HFFc6 (cell line): ENCODE measurements at places on chromosomes 11 and 22.

- no peak for DNase-seq
Measured at GRCh38 chr11:66580803-66581202, 12.1 kb downstream of the CCDC87 start.

DNA sequence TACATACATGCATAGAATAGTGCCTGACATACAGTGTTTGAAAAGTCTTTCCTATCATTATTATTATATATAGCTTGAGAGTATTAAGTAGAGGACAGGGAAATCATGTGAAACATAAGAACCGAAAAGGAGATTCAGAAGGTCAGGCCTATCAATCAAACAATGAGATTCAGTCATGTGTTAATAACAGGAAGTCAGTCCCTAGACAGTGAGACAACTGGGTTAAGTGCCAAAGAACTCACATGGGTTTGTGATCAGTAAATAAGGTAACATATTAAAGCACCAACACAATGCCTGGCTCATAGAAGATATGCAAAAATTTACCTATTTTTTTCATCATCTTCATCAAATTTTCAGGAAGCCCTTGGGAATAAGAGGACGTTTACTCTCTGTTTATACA lies 174.3 kb upstream of the FAT3 start:
- DNase-seq = no peak

- peak; percentile 43 for DNase-seq
Measured at GRCh38 chr11:29343465-29344333, 673.1 kb downstream of the KCNA4 start.

DNA sequence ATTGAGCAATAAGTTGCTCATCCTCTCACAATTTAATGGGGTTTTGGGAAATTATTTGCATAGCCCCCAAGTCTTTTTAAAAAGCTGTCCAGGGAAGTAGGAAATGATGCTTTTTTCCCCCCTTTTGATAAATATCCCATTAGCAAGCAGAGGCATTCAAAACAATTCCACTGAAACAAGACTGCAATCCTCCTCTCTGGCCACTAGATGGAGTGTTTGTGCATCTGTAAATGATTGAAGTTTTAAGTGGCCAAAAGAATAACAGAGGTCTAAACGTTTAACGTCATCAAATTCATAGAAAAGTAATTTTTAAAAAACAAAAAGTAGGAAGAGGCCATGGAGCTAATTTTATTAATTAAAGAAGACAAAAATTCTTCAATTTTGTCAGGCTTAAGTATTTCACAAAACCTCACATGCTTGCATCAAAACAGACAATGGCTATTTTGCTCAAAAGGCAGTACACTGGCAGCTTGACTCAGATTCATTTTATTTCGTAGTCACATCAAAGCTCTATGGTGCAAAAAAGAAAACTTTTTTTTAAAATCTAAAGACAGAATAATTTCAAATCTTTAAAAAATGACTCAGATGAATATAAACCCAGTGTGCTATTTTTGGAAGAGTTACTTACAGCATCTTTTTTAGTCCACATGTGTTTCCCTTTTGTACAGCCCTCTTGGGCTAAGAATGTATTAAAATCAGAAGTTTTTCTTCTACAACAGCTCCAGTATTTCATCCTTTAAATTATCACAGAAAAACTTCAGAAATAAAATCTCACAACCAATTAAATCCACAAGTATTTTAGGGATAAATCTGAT lies 17.8 kb downstream of the CHORDC1 start:
- DNase-seq = peak; percentile 47

DNA sequence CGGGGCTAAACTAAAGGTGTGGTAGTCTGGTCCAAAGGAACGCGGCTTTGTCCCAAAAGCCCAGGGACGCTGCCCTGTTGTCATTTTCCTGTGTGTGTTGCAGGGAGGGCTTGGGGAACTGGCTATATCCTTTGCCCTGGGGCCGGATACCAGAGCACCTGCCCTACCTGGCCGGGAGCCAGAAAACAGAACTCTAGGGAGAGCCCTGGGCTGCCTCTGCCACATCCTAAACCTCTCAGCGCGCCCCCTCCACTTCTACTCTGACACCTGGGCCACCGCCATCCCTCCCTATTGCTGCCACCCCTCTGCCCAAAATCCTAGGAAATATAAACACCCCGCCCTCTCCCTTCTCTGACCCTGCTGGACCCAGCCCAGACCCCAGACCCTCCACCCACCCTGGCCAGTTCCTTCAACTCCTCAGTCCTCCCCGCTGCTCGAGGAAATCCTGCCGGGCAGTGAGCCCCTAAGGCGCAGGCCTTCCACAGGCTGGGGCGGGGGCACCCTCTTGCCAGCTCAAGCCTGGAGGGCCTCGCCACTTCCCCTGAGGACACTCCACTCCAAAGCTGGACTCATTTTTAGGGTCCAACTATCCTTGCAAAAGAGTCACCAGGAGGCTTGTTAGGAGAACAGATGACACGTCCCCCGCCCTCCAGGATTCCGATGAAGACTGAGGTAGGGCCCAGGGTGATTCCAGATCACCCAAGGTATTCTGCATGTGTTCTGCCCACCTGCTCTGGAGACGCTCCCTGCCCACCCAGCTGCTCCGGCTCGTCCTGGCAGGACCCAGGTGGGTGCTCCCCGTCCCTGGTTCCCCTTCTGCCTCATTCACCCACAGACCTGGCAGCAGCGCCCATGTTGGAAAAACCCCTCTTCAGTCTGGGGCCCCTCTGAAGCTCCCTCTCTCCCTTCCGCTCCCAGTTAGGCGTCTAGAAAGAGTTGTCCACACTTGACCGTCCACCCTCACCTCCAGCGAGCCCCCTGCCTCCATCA lies 12.2 kb downstream of the KCTD17 start:
- DNase-seq = no peak

- DNase-seq = no peak
Measured at GRCh38 chr11:7487360-7487759, 2.1 kb downstream of the OLFML1 start.

- DNase-seq = no peak
Measured at GRCh38 chr11:71207563-71207962, 44.8 kb downstream of the SHANK2 start.

GRCh38 chr11:1879342-1879940 lies 12.3 kb downstream of the PRR33 start:
- DNase-seq = no peak

DNA sequence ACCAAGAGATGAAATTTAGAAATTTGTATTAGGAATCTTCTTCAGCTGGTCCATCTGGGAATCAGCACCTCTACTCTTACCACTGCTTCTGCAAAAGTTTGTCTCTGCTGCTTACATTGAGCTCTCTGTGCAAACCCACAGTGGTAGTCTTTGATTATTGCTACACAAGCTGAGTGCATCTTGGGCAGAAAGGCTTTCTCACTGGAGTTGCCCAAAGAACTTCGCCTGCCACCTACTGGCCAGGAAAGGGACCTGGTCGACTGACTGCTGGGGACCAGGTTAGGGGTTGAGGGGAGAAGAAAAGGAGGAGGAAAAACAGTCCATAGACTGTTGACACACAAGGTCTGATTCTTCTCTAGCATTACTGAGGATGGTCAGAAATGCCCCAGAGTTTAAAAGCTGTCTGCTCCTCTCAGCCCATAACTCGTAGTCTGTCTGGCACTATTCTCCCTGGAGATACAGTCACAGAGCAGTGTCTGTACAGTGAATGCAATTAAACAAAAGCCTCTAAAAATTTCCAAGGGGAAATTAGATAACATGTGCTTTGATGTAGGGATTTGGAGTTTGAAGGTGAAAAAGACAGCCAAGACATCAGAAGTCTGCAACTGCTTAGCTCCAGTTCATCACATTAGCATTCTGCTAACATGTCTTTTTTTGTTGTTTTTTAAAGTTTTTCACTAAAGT lies 215.0 kb upstream of the CTSC start:
- DNase-seq = peak; percentile 63

GRCh38 chr11:88051396-88051795 lies 123.8 kb downstream of the RAB38 start:
- DNase-seq = no peak

GRCh38 chr11:12856338-12856737 lies 152.8 kb upstream of the RASSF10 start:
- no peak for DNase-seq

- no peak for DNase-seq
Measured at GRCh38 chr11:15622231-15622890, 507.6 kb downstream of the INSC start.

GRCh38 chr22:20380486-20380885 lies 13.5 kb upstream of the ZNF74 start:
- DNase-seq = no peak

GRCh38 chr22:45906946-45907345 lies 70.0 kb downstream of the WNT7B start:
- no peak for DNase-seq

- no peak for DNase-seq
Measured at GRCh38 chr11:115132436-115133228, 371.6 kb downstream of the CADM1 start.

- DNase-seq = no peak
Measured at GRCh38 chr22:41110968-41111367, 18.6 kb downstream of the EP300 start.

DNA sequence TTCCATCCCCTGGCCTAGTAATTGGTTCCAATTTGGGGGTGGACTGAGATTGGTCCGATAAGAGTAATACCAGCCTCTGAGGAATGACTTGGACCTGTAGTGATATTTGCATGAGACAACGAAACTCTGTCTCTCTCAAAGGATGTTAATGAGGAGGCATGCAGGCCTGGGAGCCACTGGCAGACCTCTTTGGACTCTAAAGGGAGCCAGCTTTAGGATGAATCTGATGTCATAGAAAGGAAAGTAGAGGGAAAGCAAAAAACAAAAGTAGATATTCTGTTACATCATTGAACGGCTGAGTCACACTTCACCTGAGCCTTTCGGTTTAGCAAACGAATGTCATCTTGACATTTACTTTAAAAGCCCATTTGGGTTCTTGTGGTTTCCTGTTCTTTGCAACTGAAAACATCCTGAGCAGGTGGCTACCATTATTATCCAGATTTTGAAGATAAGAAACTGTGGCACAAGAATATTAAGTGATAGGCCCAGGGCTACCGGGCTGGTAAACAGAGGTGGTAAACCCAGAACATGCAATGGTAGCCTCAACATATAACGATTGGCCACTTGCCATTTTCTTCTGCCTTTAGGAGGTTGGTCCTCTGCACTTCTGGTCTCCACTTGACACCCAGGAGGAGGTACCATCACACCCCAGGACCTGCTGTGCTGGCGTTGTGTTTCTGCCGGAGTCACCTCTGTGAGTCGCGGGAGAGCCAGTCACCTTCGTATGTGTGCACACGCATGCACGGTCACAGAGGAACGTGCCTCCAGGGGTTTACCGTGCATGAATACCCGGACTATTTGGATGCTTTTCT lies 42.7 kb downstream of the RTL6 start:
- no peak for DNase-seq

DNA sequence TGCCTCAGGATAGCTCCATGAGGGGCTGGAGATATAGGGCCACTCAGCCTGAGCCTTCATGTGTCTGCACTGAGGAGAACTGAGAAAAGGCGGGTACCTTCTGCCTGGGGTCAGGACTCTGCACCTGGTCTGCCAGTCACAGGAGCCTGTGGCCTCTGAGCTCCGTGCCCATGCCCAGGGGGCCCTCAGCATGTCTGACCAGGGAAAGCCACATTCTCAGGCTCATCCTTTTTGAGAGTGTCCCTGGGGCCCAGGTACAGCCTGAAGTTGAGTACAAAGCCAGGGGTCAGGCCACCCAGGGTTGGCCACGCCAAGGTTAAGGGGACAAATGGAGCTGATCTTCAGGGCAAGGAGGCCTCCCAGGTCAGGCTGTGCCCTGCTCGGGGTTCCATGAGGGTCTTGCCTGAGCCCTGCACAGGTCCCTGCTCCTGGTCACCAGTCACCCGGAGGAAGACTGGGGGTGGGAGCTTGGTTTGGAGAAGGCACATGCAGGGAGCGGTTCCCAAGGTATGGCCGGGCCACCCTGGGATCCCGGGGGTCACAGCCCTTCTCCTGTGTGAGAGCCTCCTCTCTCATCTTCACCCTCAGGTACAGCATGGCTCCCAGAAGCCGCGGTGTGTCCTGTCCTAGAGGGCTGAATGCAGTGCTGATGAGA lies 6.0 kb downstream of the DENND6B start:
- no peak for DNase-seq

DNA sequence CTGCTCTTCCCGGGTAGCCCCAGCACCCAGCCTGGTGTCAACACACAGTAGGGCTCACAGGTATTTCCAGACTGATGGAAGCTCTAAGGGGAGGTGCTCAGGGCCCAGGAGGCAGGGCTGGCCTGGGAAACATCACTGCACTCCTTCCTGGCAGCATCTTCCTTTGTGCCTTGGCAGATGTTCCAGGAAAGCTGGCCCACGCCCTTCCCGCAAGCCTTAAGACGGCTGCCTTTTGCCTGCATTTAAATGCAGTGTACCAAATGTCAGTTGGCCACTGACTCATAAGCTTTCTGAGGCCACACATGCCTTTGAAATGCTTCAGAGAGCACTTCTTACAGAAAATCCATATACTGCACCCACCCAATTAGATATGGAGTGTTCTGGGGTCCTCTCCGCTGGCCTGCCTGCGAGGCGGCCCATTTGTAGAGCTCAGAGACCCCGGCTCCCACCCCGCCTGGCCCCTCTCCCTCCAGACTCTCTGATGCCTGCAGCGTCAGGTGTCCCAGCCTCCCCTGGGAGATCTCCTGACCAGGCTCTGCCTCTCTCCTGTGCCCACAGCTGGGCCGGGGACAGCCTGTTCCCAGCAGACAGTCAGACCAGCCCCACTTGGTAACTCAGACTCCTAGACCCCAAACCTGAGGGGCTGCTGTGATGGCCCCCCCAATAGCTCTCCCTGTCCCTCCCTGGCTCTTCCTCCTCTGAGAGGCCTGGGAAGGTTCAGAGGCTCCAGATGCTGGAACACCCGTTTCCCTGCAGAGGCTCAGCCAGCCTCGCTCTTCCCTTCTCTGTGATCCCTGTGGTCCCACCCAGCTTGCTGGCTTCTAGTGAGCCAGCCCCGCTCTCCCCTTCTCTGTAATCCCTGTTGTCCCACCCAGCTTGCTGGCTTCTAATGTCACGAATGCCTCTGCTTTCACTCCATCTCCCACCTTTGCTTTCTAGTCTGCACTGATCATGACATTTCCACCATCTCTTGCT lies 47.6 kb upstream of the THY1 start:
- DNase-seq = peak; percentile 84

- no peak for DNase-seq
Measured at GRCh38 chr22:46411347-46411746, 75.8 kb downstream of the TRMU start.
